ENCODE measurements at places on chromosomes 6 and 20.
A peak's percentile ranks its signal among the peaks of the same experiment; 100 is the strongest.

GRCh38 chr6:63584566-63584965 lies 12.3 kb downstream of the LOC128125822 start:
- DNase-seq = no peak

DNA sequence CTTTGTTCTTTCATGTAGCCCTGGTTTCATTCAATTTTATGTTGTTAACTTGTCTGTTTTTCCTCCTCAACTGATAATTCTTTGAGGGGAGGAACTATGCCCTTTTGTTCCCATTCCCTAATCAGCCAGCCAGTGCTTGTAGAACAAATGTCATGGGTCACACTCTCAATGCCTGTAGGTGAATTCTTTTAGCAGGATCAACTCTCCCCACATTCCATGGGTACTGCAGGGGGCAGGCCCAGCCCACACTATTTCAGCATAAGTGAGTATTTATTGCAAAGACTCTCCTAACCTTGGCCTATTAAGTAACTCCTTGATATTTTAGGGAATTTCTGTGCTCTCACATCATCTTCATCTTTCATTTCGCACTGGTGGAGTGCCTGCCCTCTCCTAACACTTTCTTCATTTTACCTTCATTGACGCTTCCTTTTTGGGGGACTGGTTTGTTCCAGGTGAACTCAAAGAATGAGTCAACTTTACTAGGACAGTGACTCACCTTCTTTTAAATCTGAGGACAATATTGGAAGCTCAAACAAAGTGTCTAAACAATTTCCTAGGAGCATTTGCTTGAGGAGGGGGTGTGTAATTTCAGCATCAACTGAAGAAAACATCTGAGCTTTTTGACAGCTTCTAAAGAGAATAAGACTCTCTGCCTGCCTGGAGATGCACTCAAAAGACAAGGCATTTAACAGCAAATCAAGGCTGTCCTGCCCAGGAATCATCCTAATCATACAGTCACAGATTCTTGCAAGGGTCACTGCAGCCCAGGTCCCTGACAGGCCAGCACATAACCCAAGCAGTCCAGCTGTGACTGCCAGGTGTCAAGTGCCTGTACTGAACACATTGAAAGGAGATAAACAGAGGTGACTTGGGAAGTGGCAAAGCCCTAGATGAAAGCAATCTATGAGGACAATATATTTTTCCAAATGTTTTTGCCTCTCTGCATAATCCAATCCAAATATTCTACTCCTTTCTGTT lies 263.9 kb upstream of the PRND start:
- DNase-seq = no peak

- DNase-seq = no peak
These were observed 12.8 kb upstream of the SASH1 start for GRCh38 chr6:148329596-148330381.

DNA sequence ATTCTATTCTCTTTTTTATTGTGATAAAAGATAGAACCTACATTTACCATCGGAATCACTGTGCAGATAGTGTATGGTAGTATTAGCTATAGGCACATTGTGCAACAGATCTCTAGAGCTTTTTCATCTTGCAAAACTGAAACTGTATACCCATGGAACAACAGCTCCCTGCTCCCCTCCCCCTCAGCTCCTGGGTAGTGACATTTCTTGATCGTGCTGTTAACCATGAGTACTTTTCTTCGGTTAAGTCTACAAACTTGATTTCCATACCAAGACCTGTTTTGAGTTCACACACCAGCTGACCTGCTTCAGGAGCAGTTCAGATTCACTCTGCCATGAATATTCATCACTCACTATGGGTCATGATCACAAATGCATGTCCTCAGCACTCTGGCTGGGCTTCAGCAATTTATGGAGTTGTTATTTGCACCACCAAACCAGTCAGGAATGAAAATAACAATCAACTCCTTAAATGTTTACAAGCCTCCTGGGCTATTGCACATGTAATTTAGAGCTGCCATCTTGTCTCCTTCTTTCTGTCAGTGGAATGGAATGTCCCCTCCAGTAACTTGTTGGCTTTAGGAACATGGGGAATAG lies 32.8 kb downstream of the PRDM1 start:
- no peak for DNase-seq

DNA sequence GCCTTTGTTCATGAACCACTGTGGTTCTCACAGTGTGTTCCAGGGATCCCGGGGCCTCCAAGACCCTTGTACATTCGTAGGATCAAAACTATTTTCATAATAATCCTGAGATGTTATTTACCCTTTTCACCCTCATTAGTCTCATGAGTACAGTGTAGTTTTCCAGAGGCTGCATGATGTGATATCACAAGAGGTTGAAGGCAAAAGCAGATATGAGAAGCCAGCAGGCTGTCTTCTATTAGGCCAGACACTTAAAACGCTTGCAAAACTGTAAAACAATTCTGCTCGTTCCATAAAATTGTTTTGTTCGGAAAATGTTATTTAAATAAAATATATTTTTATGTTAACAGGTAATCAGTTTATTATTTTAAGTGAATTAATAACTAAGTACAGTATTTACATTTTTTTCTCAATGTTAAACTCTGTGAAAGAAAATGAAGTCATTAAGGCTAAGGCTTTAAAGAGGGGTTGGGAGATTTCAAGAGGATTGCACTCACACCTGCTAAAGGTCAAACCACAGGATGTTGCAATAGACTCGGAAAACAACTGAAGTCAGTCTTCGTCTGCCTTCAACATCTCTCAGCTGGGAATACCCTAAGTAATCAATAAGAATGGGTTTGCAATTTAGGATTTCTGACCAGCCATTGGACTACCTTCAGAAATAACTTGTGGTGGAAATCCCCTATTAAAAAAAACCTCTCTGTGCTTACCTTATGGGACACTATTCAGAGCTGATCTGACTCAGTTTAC lies 474.2 kb downstream of the KIF16B start:
- no peak for DNase-seq

DNA sequence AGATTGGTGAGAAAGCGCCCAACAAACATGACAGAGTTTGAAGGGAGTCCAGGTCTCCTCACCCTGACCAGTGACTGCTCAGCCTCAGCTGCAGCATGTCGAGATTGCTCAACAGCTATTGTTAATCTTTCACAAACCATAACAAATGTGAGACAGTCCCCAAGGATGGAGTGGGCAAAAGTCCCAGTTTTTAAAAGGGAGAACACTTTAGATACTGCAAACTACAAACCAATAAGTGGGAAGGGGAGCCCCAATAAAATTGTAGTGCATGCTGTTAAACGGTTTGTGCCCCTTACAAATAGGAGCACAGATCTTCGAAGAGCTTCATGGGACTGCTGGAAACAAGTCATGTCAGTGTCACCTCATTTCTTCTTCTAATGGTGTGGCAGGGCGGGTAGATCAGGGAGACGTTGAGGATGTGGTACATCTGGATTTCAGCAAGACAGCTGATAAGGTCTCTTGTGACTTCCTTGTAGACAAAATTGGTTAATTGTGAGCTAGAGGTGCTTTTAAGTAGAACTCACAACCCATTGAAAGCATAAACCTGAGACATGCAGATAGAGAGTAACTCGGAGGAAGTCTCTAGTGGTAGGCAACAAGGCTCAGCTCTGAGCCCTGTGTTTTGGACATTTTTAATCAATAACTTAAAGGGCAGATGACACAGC lies 134.0 kb upstream of the ARMC2 start:
- peak; percentile 62 for DNase-seq

GRCh38 chr6:31900917-31901414 lies 920 bp downstream of the ZBTB12 start:
- no peak for DNase-seq

DNA sequence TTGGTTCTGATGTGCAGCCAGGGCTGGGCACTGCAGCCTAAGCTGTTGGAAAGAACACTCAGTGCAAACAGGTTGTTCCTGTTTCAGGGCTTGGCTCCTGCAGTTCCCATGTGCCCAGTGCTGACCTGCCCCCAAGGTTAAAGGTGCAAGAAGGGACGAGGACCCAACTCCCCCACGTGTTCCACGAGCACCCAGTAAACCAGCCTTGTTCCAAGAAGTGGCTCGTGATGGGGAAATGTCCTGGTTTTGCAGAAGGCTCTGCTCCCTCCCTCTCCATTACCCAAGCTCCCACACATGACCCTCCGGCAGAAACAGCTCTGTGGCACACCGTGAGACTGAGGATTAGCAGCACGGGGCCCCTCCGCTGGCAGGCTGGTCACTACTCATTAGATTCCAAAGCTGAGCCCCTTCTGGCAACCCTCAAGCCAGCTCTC lies 9.4 kb downstream of the ACSS1 start:
- DNase-seq = no peak

DNA sequence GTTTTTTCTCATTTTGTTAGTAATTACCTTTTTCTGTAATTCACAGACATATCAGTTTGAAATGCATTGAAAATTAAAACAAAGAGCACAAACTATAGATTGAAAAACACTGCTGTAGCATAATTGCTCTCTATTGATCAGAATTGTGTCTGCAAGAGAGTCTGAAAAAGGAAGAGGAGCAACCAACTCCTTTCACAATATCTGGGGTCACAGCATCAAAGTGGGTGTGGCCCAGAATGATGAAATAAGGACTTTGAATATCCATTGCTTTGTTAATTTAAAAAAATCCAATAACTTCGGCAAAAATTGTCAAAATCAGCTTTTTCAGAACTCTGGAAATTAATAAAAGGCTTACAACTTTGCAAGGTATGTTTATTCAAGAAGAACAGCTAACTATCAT lies 99.2 kb downstream of the MYLK4 start:
- DNase-seq = no peak

DNA sequence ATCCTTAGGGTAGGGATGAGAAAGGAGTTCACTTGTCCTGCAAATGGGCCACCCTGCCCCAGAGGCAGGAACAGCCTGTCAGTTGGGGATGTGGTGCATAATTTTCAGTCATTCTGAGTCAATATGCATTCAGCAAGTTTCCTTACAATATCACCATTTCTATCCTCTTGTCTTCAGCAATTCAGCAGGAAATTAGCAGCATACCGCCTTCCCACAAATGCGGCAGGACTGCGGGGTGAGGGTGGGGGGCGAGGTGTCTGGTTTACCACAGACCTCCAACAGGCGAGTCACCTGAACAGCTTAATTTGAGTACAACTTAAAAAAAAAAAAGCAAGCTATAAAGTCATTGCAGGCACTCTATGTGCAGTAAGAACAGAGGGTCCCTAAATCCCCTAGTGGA lies 126.8 kb downstream of the MAP3K7 start:
- no peak for DNase-seq

GRCh38 chr20:24488064-24488799 lies 18.8 kb downstream of the SYNDIG1 start:
- DNase-seq = no peak

DNA sequence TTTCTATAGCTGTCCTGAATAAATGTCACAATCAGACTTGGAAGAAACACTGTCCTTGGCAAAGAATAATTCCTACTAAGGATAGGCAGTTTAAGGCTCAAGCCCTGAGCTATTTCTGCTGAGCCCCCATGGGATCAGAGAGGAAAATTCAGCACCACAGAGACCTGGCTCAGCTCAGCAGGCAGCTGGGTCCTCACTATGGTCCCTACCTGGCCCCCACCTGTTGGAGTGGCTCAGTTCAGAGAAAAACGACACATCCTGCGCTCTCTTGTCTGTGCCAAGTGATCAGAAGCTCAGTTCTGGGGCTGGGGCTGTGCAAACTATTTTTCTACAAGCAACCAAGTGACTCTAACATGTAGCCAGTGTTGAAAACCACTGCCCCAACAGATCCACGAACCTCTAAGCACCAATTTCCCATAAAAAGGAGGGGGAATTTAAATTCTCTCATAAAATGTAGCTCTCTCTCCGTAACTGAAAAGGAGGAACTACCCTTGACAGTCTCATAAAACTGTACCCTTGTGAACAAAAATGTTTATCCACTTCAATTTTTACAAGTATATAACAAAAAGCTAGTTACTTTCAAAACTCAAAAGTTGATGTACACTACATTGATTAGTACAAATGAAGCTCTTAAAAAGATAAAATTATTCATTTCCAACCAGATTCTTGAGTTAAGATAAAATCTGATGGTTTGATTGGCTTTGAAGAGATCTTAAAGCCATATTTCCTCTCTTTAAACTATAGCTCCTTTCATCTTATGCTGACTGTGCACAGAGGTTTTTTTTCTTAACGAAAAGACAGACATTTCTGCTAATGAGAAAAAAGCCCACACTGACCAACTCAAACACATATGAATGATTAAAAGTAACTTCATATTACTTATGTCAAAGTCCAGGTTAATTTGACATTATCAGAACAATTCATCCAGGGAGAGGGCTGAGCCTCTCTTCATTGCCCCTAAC lies 52.0 kb downstream of the KIF13A start:
- no peak for DNase-seq

DNA sequence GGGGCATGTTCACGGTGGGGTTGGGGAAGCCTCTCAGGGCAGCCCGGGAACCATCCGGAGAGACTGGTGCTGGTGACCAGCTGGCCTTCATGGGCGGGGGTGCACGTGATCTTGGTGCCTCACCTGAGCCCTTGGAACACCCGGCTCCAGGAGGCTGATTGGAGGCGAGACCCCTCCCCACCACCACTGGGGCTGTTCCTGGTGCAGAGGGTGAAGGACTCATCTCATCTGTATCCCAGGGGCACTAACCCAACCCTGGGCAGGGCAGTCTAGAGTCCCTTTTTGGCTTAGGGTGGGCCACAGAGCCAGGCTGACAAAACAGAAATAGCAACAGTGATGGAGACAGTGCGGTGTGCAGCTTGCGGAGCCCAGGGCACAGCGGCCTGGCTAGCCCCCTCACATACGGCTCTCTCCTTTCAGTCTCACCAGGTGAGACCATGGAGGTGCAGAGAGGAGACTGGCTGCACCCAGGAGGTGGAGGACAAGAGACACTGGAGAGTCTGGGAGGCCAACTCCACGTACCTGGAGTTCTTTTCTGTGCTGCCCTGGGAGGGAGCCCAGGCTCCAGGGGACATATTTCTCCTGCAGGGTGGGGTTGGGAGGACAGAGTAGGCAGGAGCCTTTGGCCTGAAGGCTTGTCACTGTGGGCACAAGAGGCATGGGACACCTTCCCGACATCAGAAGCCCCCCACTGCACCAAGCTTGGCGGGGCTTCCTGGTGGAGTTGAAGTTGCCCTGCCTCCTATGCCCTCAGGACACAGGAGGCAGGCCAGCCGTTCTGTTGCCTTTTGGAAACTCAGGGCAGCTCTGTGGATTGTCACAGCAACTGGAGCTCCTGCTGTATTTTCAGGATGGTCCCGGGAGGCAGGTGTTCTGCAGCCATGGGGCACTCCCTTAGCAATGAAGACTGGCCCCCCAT lies 106.0 kb downstream of the SYCP2 start:
- no peak for DNase-seq

GRCh38 chr6:111573892-111574797 lies 31.5 kb downstream of the TRAF3IP2 start:
- DNase-seq = peak; percentile 83

- no peak for DNase-seq
These were observed 12.0 kb upstream of the TXNDC5 start for GRCh38 chr6:7922596-7922995.

- DNase-seq = no peak
These were observed 5.9 kb upstream of the HMGA1 start for GRCh38 chr6:34230653-34231371.
